Osteoblast (primary cell): ENCODE measurements at places on chromosomes 12 and 14. TPM values are rescaled to one million over a fixed set of nuclear protein-coding genes. Genes with fewer than 3 reads are reported as not detected.

Gene TTC7B
- total RNA-seq = 14.5 and 24.2 TPM in 2 replicates

Gene C12orf56
- total RNA-seq = under 0.01 and 0.36 TPM in 2 replicates

Gene PPP1R3E
- total RNA-seq = 7.6 and 9.1 TPM in 2 replicates

Gene LARP4
- total RNA-seq = 36.5 and 37.6 TPM in 2 replicates

Gene SYCP3
- 0.72 and 0.88 TPM in 2 replicates for total RNA-seq

Gene FOXN4
- total RNA-seq = not detected in 2 replicates

Gene KRT79
- total RNA-seq = not detected in 2 replicates

Gene BTBD7
- total RNA-seq = 31.1 and 31.5 TPM in 2 replicates

Gene MYF5
- not detected in 2 replicates for total RNA-seq

Gene CMA1
- total RNA-seq = not detected in 2 replicates

Gene TOMM20L
- not detected in 2 replicates for total RNA-seq

DNA sequence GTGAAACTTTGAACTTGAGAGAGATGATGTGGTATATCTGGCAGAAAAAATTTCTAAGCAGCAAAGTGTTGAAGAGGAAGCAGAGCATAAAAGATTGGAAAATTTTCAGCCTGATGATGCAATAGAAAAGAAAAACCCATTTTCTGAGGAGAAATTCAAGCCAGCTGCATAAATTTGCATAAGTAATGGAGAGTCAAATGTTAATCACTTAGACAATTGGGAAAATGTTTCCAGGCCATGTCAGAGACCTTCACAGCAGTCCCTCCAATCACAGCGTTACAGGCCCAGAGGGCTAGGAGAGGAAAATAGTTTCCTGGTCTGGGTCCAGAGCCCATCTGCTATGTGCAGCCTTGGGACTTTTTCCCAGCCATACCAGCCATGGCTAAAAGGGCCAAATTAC, 469.0 kb upstream of the FOXG1 start:
- H3K4me3 ChIP-seq = no peak overlapping the region
- H3K36me3 ChIP-seq = no peaks in the 10 kb centered on the region
- H3K27me3 ChIP-seq = no peaks in the 10 kb centered on the region
- no peak for DNase-seq
- H3K27ac ChIP-seq = no peak overlapping the region

GRCh38 chr12:123548107-123548506, 14.6 kb upstream of the RILPL1 start:
- no peak overlapping the region for H3K4me3 ChIP-seq
- no peak overlapping the region for H3K27ac ChIP-seq
- H3K4me1 ChIP-seq = no peaks in the 10 kb centered on the region
- peaks cover 4% of the 10 kb centered on the region for H3K27me3 ChIP-seq
- no peak for DNase-seq

DNA sequence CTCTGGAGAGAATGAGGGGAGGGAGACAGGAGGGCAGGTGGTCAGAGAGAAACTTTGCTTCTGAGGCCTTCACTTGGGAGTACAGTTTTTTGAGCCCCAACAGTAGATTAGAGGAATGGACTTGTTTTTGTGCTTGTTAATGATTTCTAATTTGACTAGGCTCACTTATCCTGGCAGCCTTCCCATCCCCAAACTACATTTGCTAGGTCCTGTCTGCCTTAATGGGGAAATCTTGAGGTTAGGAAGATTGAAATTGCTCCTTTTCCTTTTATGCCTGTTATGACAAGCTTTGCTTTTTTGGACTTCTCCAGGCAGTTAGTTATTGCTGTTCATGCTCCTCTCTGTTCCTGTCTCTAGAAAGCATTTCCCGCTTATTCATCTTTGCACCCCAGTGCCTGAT, 37.7 kb downstream of the SYNE2 start:
- no peak overlapping the region for H3K4me3 ChIP-seq
- no peaks in the 10 kb centered on the region for H3K36me3 ChIP-seq
- no peaks in the 10 kb centered on the region for H3K27me3 ChIP-seq
- H3K4me1 ChIP-seq = peaks cover 19% of the 10 kb centered on the region

DNA sequence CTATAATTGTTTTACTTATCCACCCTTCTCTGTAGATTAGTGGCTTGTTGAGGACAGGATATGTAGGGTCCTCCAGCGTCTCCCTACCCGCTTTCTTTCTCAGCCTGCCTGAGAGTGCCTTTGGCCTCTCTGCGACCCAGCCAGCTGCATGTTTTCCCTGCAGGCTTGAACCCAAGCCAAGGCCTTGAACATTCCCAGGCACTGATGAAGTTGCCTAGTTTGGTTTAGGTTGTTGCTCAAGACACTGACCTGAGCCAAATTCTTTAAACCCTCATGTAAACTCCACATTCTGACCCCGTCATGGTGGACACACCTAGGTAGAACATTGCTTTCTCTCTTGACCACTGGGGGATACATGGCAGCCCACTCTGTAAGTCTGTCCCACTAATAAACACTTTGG, 33.4 kb upstream of the TXNRD1 start:
- H3K27me3 ChIP-seq = no peaks in the 10 kb centered on the region
- peak overlapping the region; percentile 66 for H3K27ac ChIP-seq
- H3K4me3 ChIP-seq = no peak overlapping the region
- peaks cover 44% of the 10 kb centered on the region for H3K4me1 ChIP-seq
- peaks cover 3% of the 10 kb centered on the region for H3K36me3 ChIP-seq

DNA sequence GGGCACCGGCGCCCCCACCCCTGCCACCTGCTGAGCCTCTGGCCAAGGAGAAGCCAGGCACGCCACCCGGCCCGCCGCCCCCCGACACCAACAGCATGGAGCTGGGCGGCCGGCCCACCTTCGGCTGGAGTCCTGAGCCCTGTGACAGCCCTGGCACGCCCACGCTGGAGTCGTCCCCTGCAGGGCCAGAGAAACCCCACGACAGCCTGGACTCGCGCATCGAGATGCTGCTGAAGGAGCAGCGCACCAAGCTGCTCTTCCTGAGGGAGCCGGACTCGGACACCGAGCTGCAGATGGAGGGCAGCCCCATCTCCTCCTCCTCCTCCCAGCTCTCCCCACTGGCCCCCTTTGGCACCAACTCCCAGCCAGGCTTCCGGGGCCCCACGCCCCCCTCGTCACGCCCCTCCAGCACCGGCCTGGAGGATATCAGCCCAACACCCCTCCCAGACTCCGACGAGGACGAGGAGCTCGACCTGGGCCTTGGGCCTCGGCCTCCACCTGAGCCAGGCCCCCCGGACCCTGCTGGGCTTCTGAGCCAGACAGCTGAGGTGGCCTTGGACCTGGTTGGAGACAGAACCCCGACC, 6.5 kb downstream of the SETD1B start:
- peaks cover 60% of the 10 kb centered on the region for H3K36me3 ChIP-seq
- no peak overlapping the region for H3K4me3 ChIP-seq
- peaks cover 41% of the 10 kb centered on the region for H3K4me1 ChIP-seq

DNA sequence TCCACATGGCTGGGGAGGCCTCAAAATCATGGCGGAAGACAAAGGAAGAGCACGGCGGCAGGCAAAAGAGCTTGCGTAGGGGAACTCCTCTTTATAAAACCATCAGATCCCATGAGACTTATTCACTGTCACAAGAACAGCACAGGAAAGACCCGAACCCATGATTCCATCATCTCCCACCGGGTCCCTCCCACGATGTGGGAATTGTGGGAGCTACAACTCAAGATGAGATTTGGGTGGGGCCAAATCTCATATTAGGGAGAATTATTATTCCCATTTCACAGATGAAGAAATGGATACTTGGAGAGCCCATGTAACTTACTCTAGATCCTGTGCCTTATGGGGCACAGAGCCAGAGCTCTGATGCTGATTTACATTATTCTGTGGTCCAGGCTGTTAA, 322.6 kb downstream of the PCNX1 start:
- no peak for DNase-seq
- no peak overlapping the region for H3K27ac ChIP-seq
- H3K27me3 ChIP-seq = no peaks in the 10 kb centered on the region

- H3K27ac ChIP-seq = peak overlapping the region; percentile 81
- no peak overlapping the region for H3K4me3 ChIP-seq
- peak; percentile 98 for DNase-seq
- no peaks in the 10 kb centered on the region for H3K27me3 ChIP-seq
- H3K4me1 ChIP-seq = peaks cover 8% of the 10 kb centered on the region
- peaks cover 16% of the 10 kb centered on the region for H3K36me3 ChIP-seq
Observed at GRCh38 chr14:102500158-102500662, 9.4 kb downstream of the ANKRD9 start.

- no peak overlapping the region for H3K4me3 ChIP-seq
- DNase-seq = no peak
- no peak overlapping the region for H3K27ac ChIP-seq
- H3K4me1 ChIP-seq = no peaks in the 10 kb centered on the region
- H3K27me3 ChIP-seq = no peaks in the 10 kb centered on the region
Observed at GRCh38 chr14:82075566-82075965, 541.9 kb upstream of the SEL1L start.

GRCh38 chr14:89108608-89109007, 284.2 kb downstream of the TTC8 start:
- no peaks in the 10 kb centered on the region for H3K36me3 ChIP-seq
- DNase-seq = no peak
- no peaks in the 10 kb centered on the region for H3K4me1 ChIP-seq
- H3K27ac ChIP-seq = no peak overlapping the region

GRCh38 chr12:57803319-57803893, 15.1 kb downstream of the AVIL start:
- no peak overlapping the region for H3K27ac ChIP-seq
- H3K4me3 ChIP-seq = no peak overlapping the region
- H3K36me3 ChIP-seq = peaks cover 36% of the 10 kb centered on the region
- no peaks in the 10 kb centered on the region for H3K4me1 ChIP-seq
- no peaks in the 10 kb centered on the region for H3K27me3 ChIP-seq
- DNase-seq = peak; percentile 89

- peaks cover 26% of the 10 kb centered on the region for H3K36me3 ChIP-seq
- no peak overlapping the region for H3K27ac ChIP-seq
- DNase-seq = no peak
- no peaks in the 10 kb centered on the region for H3K4me1 ChIP-seq
- no peak overlapping the region for H3K4me3 ChIP-seq
- H3K27me3 ChIP-seq = no peaks in the 10 kb centered on the region
Observed at GRCh38 chr12:111864913-111865312, 22.9 kb downstream of the MAPKAPK5 start.

- no peak overlapping the region for H3K4me3 ChIP-seq
- peaks cover 5% of the 10 kb centered on the region for H3K4me1 ChIP-seq
- no peaks in the 10 kb centered on the region for H3K27me3 ChIP-seq
- no peak for DNase-seq
- peaks cover 31% of the 10 kb centered on the region for H3K36me3 ChIP-seq
Observed at GRCh38 chr14:23025151-23025814, 9.4 kb downstream of the PSMB5 start.

DNA sequence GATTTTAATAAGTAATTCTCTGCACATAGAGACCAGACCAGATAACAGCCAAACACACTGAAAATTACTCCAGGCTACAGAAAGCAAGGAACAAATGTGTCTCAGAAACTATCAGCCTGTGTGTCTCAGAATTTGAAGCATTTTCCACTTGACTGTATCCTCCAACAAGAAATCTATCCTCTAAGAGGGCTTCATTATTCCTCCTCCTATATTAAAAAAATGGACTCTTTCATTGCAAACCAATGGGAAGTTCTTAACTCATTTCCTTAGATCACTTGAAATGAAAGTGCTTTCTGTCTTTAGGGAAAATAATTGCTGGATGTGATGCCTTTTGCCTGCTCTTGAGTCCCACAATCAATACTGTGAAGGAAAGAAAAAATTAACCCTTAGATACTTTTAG, 2.3 kb downstream of the ST8SIA1 start:
- no peak overlapping the region for H3K4me3 ChIP-seq
- H3K27ac ChIP-seq = no peak overlapping the region
- peaks cover 12% of the 10 kb centered on the region for H3K4me1 ChIP-seq
- H3K36me3 ChIP-seq = no peaks in the 10 kb centered on the region
- no peak for DNase-seq
- H3K27me3 ChIP-seq = peaks cover 34% of the 10 kb centered on the region

- no peak for DNase-seq
- no peak overlapping the region for H3K27ac ChIP-seq
- peaks cover 7% of the 10 kb centered on the region for H3K27me3 ChIP-seq
- no peaks in the 10 kb centered on the region for H3K36me3 ChIP-seq
- no peak overlapping the region for H3K4me3 ChIP-seq
- H3K4me1 ChIP-seq = no peaks in the 10 kb centered on the region
Observed at GRCh38 chr12:64976131-64976530, 145.0 kb downstream of the WIF1 start.

DNA sequence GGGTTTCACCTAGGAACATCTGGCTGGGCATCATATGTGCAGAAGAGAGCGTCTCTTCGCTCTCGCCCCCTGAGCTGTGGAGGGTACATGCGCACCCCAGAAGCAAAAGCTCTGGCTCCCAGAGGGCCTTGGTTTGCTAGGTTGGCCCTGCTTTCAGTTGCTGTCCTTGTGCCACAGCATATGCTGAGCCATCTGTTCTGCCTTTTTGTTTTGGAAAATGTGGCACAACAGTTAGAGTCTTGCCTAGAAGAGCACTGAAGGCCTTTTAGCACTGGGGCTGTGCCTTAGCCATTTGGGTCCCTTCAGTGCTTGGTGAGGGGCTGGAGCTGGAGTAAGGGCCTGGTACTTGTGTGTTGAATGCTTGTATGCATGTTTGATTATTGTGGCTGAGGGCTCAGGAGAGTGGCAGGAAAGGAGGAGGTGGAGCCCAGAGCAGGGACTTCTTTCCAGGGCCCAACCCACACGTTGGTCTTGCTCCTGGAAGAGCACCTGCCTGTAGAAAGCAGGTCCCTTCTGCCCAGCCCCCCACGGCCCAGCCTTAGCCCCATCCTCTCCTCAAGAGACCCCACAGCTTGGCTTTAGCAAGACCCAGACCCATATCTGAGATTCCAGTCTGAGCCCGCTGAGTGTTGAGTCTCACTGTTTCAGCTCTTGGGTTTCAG, 113.7 kb downstream of the SLC25A47 start:
- no peaks in the 10 kb centered on the region for H3K27me3 ChIP-seq
- H3K4me1 ChIP-seq = peaks cover 30% of the 10 kb centered on the region
- DNase-seq = no peak
- H3K36me3 ChIP-seq = no peaks in the 10 kb centered on the region
- no peak overlapping the region for H3K4me3 ChIP-seq

- H3K36me3 ChIP-seq = no peaks in the 10 kb centered on the region
- H3K27ac ChIP-seq = no peak overlapping the region
- DNase-seq = no peak
- H3K27me3 ChIP-seq = no peaks in the 10 kb centered on the region
- H3K4me3 ChIP-seq = no peak overlapping the region
Observed at GRCh38 chr14:66600416-66600815, 92.5 kb downstream of the GPHN start.

DNA sequence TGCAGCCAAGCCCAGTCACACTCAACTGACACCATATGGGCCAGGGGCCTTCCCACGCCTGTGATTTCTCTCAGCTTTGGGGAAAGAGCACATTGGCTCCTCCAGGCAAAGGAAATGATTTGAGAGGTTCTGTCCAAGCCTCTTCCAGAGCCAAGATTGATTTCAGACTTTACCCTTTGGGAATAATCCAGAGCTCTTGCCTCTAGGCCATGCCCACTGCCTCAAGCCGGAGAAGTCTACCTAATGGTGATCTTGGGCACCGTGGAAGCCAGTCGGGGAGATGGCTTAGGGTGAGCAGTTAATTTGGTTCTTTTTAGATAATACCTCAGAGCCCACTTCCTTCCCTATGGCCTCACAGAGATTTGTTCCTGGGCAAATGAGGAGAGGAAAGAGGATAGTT, 45.0 kb upstream of the NUAK1 start:
- no peaks in the 10 kb centered on the region for H3K4me1 ChIP-seq
- no peak for DNase-seq
- H3K36me3 ChIP-seq = no peaks in the 10 kb centered on the region
- no peak overlapping the region for H3K27ac ChIP-seq
- H3K4me3 ChIP-seq = no peak overlapping the region

GRCh38 chr12:28767836-28768348, 381.2 kb upstream of the FAR2 start:
- no peaks in the 10 kb centered on the region for H3K4me1 ChIP-seq
- no peak overlapping the region for H3K27ac ChIP-seq
- H3K27me3 ChIP-seq = no peaks in the 10 kb centered on the region
- DNase-seq = no peak
- H3K36me3 ChIP-seq = no peaks in the 10 kb centered on the region
